Activated naive CD4-positive, alpha-beta T cell treated with anti-CD3 and anti-CD28 coated beads for 36 hours (primary cell): ENCODE measurements at places on chromosomes 2 and 18. TPM values are rescaled to one million over a fixed set of nuclear protein-coding genes. Genes with fewer than 3 reads are reported as not detected.

- no peak for DNase-seq
Observed at GRCh38 chr18:9578306-9578705, 36.1 kb downstream of the PPP4R1 start.

- no peak for DNase-seq
Observed at GRCh38 chr18:25805323-25805722, 285.1 kb downstream of the SS18 start.

DNA sequence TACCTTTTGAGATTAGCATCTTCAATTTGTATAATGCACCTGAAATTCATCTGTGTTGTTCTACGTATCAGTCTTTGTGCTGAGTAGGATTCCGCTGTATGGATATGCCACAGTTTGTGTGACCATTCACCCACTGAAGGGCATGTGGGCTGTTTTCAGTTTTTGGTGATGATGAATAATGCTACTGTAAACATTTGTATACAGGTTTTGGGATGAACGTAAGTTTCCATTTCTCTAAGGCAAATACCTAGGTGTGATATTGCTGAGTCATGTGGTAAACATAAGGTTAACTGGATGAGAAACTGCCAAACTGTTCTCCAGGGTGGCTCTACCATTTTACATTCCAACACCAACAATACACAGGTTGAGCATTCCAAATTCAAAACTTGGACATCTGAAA, 35.1 kb downstream of the CABYR start:
- no peak for DNase-seq

The C1QL2 gene
- total RNA-seq, result not detected

- DNase-seq, result no peak
Observed at GRCh38 chr2:238950551-238950950, 102.7 kb downstream of the TWIST2 start.

GRCh38 chr2:12168791-12169388, 422.5 kb downstream of the LPIN1 start:
- no peak for DNase-seq

DNA sequence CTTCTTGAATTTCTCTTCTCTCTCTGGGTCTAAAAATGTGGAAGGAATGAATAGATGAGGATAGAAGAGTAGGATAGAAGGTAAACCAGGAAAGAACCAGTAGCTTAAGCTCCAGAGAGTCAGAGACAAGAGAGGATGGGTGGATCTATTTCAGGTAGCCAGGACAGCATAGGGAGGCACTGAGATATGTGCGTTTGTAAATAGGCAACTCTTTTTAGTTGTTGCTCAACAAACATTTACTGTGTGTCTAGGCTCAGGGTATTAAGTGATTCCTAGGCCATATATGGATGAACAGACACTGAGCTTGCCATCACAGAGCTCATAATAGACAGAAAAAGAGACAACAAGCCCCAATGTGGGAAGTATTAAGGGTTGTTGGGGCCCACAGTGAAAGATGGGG, 160.5 kb downstream of the NAPG start:
- DNase-seq, result no peak

The PRKAG3 gene
- total RNA-seq, result not detected
